ENCODE measurements at places on chromosomes 5 and 9.

- DNase-seq: no peak
Measured at GRCh38 chr5:7755958-7756357, 95.0 kb downstream of the CFAP90 start.

DNA sequence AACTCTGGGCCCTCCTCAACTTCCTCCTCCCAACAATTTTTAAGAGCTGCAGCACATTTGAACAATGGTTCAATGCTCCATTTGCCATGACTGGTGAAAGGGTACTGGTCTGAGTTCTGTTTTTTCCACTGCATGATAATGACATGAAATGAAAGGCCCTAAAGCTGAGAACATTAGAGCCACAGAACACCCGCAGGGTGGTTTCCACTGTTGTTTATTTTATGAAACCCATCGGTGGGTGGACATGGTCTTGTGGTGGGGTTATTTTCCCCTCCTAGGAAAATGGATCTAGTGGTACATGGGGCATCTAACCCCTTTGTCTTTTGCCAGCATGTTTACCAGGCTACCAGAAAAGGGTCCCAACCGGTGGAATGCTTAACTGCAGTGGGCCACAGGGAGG is 71.8 kb downstream of the SMARCA2 start:
- DNase-seq: no peak

GRCh38 chr5:58544926-58545325 is 37.9 kb upstream of the RAB3C start:
- DNase-seq: no peak

- DNase-seq: no peak
Measured at GRCh38 chr5:160445132-160445531, 23.5 kb downstream of the PTTG1 start.

GRCh38 chr9:120363697-120364096 is 216.3 kb downstream of the CDK5RAP2 start:
- no peak for DNase-seq

GRCh38 chr5:107551088-107551487 is 119.6 kb downstream of the EFNA5 start:
- no peak for DNase-seq
